Activated CD8-positive, alpha-beta memory T cell treated with anti-CD3 and anti-CD28 coated beads for 1 hour (primary cell): ENCODE measurements at places on chromosomes 6 and 20.

DNA sequence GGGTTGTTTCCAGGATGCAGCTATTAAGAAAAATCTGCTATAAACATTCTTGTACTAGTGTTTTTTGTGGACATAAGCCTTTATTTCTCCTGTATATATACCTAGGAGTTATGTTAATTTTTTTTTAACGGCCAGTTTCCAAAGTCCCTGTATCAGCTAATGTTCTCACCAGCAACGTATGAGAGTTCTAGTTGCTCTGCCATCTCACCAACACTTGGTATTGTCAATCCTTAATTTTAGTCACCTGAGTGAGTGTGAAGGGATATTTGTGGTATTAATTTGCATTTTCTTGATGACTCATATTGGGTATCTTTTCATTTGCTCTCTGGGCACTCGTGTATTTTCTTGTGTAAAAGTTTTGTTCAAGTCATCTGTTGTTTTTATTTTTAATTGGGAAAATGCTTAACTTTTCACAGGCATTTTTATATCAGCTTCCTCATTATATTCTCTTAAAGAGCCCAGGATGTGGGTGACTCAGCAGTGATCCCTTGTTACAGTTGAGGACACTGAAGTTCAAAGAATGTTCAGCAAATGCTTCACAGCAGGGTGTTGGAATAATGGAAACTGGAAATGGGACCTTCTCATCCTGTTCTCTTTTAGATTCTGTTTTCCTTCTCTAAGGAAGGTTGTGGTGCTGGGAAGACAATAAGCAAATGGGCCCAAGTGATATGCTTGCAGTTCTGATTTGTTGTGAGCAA is 211.7 kb upstream of the PRND start:
- no peak for DNase-seq

GRCh38 chr6:692356-692851 is 535 bp downstream of the EXOC2 start:
- peak; percentile 56 for DNase-seq

- DNase-seq = no peak
Observed at GRCh38 chr20:19336631-19337030, 124.2 kb downstream of the SLC24A3 start.

- no peak for DNase-seq
Observed at GRCh38 chr6:106540907-106541306, 88.4 kb downstream of the RTN4IP1 start.

- no peak for DNase-seq
Observed at GRCh38 chr6:26412228-26412627, 10.2 kb downstream of the BTN3A1 start.

GRCh38 chr6:110221738-110222137 is 41.5 kb downstream of the CDC40 start:
- no peak for DNase-seq

- no peak for DNase-seq
Observed at GRCh38 chr20:17644451-17644850, 37.6 kb downstream of the RRBP1 start.

DNA sequence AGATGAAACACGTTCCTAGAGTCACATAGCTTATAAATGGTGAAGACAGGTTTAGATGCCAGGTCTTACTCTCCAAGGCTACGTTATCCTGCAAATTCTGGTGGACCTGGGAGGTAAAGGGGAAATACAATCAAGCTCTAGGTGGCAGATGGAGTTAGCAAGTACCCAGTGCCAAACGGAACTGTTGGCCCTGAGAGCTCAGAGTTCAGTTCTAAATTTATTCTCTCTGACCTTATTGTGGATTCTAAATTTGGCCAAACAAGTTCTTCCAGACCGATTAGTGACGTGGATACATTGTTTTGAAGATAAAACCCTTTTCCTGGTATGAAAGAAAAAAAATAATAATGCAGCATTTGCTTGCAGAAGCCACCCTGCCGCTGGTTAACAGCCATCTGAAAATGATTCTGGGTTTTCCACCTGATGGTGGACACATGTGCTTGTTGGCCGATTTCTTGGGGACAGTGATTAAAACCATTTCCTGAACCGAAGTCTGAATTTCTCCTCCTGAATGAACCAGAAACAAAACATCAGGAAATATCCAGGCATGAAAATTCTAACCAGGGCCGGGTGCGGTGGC is 32.5 kb downstream of the RIPOR3 start:
- DNase-seq = no peak

GRCh38 chr6:21690489-21690888 is 96.9 kb downstream of the SOX4 start:
- DNase-seq = no peak

GRCh38 chr20:45833030-45833882 is at the start of gene SNX21:
Gene SNX21, plus strand, starts transcription at chr20:45833799. Its CDS starts 121 bp downstream, at chr20:45833920.
- no peak for DNase-seq

GRCh38 chr20:51129147-51129776 is 106.4 kb upstream of the KCNG1 start:
- DNase-seq = no peak

DNA sequence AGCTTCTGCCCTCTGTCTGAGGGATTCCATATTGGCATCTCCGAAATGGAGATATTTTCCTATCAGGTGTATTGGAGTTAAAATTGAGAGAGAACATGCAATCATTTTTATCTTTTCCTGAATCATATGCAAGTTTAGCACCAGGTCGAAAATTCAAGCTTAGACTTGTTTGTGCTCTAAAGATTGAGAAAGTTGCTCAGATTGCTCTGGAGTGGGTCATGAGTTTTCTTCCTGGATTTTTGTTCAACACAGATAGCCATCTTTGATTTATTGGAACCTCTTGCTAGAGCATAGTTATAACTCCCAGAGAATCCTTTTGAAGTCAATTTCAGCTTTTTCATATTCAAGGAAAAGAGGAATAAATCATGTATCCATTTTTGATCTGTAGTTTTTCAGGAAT is 373.5 kb upstream of the FLRT3 start:
- no peak for DNase-seq

DNA sequence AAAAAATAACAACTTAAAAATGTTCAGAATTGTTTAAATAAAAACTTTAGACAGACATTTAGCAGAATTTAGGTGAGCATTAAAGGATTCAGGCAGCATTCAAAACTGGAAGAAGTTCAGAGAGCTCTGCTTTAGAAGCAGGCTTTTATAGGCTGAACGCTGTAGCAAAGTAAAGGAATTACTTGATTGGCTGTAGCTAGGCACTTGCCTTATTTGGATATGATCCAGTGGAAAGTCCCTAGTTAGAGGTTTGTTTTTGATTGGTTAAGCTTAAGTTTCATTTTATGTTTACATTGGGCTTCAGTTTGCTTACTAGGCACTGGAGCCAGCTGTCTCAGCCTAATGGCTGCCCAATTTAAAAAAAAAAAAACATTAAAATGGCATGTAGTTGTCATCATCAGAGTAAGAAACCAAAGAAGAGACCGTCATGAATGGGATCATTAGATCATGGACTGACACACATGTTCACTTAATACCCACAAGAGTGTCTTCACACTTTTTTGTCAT is 65.1 kb downstream of the CBFA2T2 start:
- no peak for DNase-seq

- no peak for DNase-seq
Observed at GRCh38 chr6:80402266-80402665, 295.8 kb downstream of the BCKDHB start.

DNA sequence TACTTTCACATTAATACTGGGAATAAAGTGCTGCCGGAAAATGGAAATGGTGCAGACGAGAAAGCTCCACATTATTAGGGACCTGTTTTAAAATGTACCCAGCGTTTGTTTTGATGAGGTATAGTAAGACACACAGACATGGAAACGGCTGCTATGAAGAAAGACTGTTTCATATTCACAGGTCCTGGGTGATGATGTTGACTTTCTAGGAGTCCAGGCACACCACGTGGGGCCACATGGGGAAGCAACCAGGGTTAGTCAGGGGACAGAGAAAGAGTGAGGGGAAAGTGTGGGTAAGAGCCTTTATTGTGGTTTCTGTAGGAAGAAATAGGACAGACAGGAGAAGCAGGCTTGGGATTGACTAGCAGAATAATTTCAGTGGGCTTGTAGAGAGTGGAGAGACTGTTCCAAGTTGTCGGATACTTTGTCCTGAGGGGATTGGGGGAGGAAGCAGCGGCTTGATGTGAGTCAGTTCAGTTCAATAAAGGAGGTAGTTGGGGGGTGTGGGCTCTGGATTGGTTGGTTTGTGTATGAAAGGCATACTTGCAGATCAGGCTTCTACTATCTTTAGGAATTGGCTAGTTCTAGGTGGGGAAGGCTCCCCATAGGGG is 112.0 kb upstream of the MCHR2 start:
- no peak for DNase-seq

DNA sequence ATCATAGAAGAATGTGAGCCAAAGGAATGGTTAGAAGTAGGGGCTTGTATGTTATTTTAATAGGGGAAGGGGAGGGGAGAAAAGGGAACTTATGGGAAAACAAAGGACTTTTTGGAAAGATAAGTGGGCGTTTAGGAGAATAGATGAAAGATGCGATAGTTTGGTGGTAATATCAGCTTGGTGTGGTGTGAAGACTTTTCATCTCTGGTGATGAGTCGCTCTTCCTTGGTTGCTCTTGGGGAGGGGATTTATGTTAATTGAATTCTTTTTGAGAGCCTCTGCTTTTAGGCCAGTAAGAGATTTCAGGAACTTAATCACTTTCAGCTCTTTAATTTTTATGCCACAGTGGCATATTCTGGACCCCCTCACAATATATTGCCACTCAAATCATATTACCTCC is 10.8 kb downstream of the HECA start:
- DNase-seq = no peak

GRCh38 chr6:128519132-128519930 is 1.1 kb downstream of the PTPRK start:
- DNase-seq = no peak

GRCh38 chr6:95629551-95629950 is 52.2 kb downstream of the MANEA start:
- DNase-seq = no peak

- no peak for DNase-seq
Observed at GRCh38 chr6:130730600-130730999, 96.6 kb upstream of the SMLR1 start.

DNA sequence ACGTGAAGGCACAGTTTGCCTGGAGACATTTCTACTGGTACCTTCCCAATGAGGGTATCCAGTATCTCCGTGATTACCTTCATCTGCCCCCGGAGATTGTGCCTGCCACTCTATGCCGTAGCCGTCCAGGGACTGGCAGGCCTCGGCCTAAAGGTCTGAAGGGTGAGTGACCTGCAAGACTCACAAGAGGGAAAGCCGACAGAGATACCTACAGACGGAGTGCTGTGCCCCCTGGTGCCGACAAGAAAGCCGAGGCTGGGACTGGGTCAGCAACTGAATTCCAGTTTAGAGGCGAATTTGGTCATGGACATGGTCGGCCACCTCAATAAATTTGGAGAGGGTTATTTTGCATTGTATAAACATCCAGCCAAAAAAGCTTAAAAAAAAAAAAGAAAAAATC is 420.3 kb upstream of the FLRT3 start:
- DNase-seq = no peak

GRCh38 chr20:20370094-20370575 is 2.2 kb downstream of the INSM1 start:
- no peak for DNase-seq

GRCh38 chr6:165606740-165607008 is 56.4 kb downstream of the PDE10A start:
- no peak for DNase-seq

DNA sequence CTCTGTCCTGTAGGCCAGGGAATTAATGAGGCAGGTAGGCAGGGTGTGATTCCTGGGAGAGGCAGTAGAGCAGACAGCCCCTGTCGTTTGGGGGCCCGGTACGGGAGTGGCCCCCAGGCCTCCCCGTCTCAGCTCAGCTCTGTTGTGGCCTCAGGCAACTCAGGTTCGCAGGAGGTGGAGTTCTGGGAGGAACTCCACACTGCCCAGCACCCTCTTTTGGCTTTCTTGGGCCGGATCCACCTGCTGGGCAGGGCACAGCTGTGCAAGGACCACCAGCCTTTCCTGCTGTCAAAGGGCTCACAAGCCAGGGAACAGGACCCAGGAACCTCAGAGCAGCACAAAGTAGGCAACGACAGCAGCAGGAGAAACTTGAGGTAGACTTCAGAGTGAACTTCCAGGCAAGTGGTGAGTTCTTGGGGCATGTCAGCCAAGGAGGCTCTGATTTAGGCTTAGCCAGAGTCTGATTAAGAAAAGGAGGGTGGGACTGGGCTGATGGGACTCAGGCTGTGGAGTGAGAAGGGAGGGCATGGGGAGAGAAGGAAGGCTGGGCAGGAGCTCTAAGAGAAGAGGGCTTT is 36.9 kb downstream of the RAB44 start:
- DNase-seq = no peak

DNA sequence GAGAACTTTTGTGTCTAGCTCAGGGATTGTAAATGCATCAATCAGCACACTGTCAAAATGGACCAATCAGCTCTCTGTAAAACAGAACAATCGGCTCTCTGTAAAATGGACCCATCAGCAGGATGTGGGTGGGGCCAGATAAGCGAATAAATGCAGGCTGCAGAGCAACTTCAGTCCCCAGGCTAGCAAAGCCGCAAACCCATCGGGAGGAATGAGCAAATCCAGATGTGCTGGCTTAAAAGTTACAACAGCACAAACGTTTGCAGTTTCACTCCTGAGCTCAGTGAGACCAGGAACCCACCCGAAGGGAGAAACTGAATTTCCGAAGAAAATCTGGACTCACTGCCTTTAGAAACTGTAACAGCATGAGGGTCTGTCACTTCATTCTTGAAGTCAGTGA is 21.9 kb upstream of the MBOAT1 start:
- DNase-seq = no peak

DNA sequence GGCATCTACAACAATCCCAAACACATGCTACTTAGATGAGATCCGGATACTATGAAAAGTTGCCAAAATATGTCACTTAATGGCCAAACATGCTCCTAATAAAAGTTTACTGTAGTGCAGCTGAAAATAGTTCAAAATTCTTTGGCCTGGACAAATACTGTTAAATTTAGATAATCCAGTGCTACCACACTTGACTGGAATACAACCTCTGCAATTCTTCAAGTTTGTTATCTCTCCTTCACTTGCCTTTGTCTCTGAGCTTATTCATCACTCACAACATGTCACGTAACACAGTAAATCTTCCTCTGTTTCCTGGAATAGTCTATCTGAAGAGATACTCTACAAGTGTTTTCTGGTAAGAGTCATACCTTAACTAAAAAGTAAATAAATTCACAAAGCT is 10.5 kb upstream of the PLN start:
- DNase-seq = no peak

- no peak for DNase-seq
Observed at GRCh38 chr6:25165177-25165576, 114.0 kb upstream of the CARMIL1 start.

GRCh38 chr6:79943133-79943532 is 4.2 kb downstream of the ELOVL4 start:
- no peak for DNase-seq

DNA sequence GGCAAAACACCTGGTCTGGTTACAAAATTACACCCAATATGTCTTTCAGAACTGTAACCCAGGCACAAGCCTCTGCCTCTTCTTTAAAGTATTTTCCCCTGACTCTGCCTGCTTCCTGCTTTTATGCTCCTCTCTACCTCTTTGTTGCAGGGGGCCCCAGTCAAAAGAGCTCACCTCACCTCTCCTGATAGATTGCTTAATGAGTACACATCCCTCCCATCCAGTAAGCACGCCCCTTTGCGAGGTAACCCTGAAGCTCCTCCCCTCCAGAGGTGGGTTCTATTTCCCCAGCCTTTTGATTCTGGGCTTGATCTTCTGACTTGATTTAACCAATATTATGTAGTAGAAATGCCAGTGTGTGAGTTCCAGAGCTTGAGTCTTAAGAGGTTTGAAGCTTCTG is 56.6 kb upstream of the EYA2 start:
- no peak for DNase-seq
